ENCODE measurements at places on chromosomes 12 and 14. TPM values are rescaled to one million over a fixed set of nuclear protein-coding genes. Genes with fewer than 3 reads are reported as not detected.

TOMM20L gene
- not detected for total RNA-seq

LRIG3 gene
- total RNA-seq: 3.4 TPM

RAD9B gene
- total RNA-seq: 0.09 TPM

ANGEL1 gene
- total RNA-seq: 8.0 TPM

GNPTAB gene
- total RNA-seq: 14.9 TPM

ANKLE2 gene
- total RNA-seq: 77.9 TPM
